ENCODE measurements at places on chromosomes 7 and 10.

DNA sequence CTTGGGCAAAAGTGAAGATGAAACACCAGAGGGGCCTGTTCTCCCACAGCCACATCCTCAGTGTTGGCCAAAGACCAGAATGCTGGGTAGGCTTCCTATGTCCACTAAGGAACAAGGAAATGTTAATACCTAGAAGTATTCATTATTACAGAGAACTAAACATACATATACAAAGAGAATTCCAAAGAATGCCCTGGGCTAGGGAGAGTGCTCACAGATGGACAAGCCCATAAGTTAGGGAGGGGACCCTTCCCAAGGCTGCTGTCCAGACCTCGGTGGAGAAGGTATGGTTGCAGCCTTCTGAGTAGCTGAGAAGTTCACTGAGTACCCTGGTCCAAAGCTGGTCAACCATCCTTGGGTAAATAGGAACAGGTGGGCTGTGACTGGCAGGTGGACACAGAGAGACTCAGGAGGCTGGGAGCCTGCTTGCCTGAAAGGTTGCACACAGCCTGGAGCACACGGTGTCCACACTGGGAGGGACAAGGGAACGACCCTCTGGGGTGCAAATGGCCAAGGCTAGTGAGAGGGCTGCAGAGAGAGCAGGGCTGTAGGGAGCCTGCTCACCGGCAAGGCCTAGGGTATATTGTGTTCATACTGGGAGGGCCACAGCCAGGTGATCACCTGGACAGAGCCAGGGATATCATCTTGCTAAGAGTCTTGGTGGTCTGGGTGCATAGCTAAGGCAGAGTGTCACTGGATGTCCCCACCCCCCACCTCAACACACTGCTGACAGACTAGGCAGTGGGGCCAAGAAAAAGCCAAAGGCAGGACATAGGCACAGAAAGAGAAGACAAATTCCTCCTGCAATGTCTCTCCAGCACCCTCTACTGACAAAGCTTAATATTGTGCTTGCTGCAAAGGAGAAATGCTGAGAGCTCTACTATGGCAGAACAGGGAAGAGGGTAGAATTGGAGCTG is 40.3 kb downstream of the CPVL start:
- peak; percentile 72 for DNase-seq

DNA sequence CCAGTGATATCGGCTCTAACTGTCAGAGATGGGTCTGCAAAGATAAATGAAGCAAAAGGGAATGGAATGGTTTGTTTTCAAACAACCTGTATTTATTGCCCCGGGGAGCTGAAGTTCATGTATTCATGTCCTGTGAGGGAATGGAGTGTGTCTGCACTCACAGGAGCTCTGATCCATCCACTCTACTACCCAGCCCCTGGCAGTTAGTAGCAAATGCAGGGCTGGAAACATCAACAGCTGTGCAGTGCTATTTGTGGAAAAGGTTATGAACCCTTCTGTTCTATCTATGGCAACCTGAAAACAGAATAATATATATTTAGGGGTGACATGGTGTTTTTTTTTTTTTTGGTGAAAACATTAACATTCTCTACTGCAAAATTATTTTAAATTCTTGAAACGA is 9.8 kb downstream of the AGR2 start:
- DNase-seq = no peak

DNA sequence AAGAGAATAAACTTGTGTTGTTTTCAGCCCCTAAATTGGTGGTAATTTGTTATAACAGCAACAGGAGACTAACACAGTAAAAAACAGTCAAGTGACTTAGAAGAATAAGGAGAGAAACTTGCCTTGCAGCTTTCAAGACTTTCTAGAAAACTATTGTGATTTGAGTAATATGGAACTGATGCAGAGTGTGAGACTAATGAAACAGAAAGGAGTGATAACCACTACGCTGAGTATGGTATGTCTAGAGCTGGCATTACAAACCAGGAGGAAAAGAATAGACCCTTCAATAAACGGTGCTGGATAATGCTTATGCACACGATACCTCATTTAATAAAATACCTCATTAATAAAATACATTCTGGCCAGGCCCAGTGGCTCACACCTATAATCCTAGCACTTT is 99.9 kb downstream of the CREM start:
- DNase-seq = no peak

DNA sequence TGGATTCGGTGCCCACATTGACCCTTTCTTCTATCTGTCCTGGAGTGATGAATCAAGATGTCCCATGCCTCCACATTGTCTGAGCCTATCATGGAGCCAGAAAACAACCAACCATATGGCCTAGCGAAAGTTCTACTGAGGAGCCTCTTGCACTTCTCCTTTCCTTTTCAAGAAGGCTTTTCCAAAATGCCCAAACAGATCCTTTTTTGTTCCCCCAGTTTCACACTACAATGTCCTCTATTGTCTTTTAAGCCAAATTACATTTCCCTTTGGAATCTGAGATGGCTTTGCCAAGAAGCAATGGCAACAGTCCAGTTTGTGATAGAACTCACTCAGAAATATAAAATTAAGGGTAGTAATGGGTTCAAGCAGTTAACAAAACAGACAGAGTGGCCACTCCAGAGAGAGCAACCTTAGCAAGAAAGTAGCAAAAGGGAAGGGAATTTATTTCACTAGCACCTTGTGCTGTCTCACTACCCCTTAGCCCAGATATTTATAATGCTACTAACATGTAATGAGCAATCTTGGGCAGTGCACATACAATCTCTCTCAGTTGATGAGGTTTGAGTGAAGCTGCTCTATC is 194.6 kb upstream of the PDE1C start:
- no peak for DNase-seq

DNA sequence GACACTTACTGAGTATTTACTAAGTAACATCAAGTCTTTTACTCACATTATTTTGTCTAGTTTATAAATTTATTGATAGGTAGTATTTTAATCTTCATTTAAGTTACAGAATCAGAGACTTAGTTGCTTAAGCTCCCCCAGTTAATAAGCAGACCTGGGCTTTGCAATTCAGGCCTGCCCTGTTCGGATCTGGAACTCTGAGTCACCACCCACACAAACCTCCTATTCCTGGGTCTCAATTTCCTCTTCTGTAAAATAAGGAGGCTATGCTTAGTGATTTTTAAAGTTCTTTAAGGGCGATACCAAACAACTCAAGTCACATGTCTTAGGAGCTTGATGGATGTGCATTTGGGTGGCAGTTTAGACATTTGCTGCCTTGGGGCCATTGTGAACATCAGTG is 3.5 kb upstream of the MGAM start:
- no peak for DNase-seq

DNA sequence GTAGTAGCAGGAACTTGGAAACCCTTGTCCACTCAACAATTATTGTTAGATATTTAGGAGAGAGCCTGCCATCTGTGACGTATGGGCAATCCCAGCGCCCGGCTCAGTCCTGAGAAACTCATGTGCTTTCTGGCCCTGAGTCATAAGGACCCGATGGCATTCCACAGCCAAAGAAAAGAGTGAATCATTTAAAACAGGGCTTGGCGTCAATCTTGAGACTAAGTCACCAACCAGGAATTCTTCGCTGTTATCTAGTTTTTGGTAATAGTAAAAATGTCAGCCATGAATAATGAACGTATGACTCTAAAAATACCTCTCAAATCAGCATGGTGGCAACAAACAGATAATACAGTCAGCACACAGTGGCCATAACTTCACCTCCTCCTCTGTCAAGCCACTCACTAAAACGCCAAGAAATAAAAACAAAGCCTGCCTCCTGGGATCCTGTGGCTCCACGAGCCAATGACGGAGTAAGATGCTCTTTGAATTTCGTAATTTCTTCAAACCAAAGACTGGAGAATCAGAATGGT is 140.8 kb downstream of the ADAM12 start:
- no peak for DNase-seq

- DNase-seq = no peak
Measured at GRCh38 chr7:92652536-92652935, 62.3 kb upstream of the FAM133B start.

DNA sequence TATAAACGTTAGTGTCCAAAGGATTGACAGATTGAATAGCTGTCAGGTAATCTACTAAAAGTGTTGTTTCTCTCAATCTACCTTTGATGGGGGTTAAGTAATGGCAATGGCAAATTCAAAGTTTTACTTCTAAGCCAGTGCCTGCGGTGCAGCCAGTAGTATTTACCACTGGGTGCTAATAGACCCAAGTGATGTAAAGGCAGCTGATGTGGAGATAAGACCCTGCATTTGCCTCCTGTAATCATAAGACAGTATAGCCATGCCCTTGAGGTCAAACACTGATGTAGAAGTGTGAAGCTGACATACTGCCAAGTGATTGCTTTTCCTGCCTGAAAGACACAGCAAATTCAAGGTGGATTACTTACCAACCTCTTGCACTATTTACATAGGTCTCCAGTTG is 572.0 kb downstream of the GRID1 start:
- no peak for DNase-seq

DNA sequence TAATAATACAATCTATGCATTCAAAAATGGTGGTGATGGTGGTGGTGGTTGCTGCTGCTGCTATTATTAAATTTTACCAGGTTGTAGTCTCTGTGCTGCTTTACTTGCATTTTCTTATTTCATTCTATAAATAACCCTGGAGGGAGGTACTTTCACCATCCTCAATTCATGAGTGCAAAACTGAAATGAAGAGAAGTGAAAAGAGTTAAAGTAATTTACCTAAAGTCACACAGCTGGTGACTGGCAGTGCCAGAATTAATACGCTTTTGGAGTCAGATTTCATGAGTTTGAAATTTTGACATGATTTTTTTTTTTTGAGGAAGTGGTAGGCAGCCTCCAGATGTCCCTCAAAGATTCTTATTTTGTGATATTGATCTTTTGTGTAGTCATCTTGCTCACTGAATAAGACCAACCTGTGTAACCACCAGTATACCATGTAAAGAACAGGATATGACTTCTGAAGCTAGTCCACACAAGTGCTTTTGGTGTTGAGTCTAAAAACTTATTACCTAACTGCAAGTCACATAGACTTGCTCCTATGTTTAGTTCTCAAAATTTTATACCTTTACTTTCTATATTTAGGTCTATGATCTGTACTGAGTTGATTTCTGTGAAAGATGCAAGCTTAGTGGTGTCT is 218.8 kb downstream of the ZWINT start:
- DNase-seq = no peak

- no peak for DNase-seq
Measured at GRCh38 chr7:88775838-88776237, 16.3 kb downstream of the ZNF804B start.

DNA sequence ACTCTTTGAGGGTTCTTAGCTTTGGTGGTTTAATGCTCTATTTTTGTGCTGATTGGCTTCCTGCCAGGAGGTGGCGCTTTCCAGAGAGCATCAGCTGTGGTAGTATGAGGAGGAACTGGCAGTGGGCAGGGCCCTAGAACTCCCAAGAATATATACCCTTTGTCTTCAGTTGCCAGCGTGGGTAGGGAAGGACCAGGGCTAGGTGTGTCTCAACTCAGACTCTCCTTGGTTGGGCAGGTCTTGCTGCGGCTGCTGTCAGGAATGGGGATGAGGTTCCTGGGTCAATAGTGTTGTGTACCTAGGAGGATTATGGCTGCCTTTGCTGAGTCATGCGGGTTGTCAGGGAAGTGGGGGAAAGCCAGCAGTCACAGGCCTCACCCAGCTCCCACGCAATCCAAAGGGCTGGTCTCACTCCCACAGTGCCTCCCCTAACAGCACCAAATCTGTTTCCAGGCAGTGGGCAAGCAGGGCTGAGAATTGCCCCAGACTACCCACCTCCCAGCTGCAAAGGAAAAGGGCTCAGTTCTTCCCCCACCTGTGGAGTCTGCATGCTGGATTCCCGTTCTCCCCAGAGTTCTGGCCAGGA is 191.5 kb downstream of the PHTF2 start:
- DNase-seq = no peak

GRCh38 chr10:60134548-60134947 is 228.2 kb upstream of the CCDC6 start:
- DNase-seq = no peak

- no peak for DNase-seq
Measured at GRCh38 chr10:58967551-58968388, 208.7 kb upstream of the PHYHIPL start.

DNA sequence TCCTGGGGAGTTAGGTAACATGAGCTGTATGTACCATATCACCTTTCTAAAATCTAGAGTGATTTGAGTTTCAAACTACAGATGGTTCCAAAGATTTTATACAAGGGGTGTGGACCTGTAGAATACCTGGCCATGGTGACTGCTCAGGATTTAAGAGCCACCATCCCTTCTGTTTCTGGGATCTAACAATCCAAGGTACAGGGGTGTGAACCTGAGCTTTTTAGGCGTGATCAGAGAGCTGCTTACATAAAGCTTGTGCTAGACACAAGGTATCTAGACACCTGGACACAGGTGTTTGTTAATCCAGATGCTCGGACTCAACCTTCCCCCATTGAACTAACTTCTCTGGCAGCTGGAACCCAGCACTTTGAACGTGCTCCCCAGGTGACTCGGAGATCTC is 516.4 kb downstream of the RPS24 start:
- no peak for DNase-seq

GRCh38 chr7:26404189-26404996 is 112.7 kb downstream of the SNX10 start:
- no peak for DNase-seq

DNA sequence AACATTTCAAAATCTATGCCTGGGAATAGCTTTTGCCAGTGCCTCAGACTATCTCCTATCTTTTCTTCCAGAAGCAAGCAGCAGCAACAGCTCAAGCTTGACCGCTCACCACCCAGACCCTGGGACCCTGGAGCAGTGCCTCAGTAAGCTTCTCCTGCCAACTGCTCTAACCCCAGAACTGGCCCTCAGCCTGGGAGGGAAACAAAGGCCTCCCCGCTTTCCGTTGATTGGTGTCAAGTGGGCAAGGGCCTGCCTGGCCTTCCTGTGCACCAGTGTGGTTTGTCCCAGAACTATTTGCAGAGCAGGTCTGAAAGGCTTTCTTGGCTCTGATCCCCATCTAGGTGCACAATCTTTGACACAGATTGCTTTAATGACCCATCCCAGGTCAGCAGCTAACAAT is 3.3 kb upstream of the ATP6V0A4 start:
- no peak for DNase-seq

- DNase-seq = no peak
Measured at GRCh38 chr7:41383596-41383995, 319.3 kb downstream of the INHBA start.

DNA sequence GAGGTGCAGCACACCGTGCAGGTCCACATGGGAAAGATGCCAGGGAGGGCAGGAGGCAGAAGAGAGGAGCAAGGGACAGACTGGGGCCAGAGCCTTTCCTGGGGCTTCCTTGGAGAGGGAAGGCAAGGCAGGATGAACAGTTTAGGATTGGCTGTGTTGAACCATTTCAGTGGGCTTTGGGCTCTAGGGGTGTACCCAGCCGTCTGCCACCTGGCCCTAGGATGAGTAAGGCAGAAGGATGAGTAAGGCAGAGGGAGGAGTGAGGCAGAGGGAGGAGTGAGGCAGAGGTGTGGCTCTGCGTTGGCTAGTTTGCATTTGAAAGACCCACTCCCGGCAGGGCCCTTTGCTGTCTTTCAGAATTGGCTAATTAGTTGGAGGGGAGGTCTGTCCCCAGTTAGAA is 31.5 kb upstream of the PRF1 start:
- no peak for DNase-seq
